Myocyte (in vitro differentiated cells): ENCODE measurements at places on chromosomes 6 and 20. TPM values are rescaled to one million over a fixed set of nuclear protein-coding genes. Genes with fewer than 3 reads are reported as not detected.
A peak's percentile ranks its signal among the peaks of the same experiment; 100 is the strongest.

- DNase-seq: no peak
These were observed 104.9 kb downstream of the FOXC1 start for GRCh38 chr6:1714654-1715053.

GRCh38 chr6:6365242-6365641, 44.8 kb upstream of the F13A1 start:
- peak; percentile 43 for DNase-seq

DNA sequence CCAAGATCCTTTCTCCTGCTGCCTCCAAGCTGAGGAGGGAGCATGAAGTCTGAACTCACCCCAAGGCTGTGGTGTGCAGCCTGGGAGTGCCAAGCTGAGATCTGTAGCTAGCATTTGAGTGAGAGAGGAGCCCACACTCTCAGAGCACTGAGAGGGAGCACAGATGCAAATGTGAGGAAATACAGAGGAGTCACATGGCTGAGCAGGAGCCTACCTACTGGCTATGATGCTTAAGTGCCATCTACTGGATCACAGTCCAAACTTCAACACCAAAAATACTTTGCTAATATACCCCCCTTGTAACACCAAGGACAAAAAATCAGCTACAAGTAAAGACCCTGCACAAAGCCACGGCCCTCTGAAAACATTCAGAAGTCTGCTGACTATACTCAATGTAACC, 94.4 kb upstream of the IMPG1 start:
- no peak for DNase-seq

GRCh38 chr6:53959717-53960116, 151.5 kb upstream of the MLIP start:
- no peak for DNase-seq

GRCh38 chr6:28436404-28436803, 6.9 kb downstream of the ZSCAN23 start:
- DNase-seq: no peak

DNA sequence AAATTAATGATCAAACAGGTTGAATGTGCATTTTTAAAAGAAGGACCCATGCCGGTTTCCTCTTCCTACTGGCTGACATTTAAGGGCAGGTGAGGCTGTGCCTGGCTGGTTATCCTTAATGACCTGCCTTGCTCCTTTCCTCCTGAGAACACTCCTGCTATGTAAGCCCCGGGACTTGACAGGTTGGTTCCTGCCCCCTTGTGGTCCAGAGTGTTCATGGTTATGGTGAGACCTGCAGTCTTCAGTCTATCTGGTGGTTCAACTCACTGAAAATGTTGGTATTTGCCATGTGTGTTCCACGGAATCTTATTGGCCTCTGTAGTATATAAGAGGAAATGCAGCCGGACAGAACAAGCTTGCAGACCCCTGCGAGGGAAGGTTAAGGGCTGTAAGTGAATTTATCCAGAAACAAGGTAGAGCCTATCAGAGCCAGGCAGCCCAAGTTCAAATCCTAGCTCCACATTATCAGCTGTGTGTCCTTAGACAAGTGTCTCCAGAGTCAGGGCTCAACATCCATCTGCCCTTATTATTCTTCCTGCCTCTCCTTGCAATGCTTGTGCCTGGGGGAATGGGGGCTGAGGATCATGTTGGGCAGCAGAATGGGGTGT, 5.2 kb upstream of the BPIFA3 start:
- peak; percentile 11 for DNase-seq

- DNase-seq: no peak
These were observed 2.8 kb downstream of the SNRPC start for GRCh38 chr6:34760108-34760507.

GRCh38 chr6:91691449-91691848, 1104.6 kb upstream of the MAP3K7 start:
- no peak for DNase-seq

GRCh38 chr20:9839626-9840025, 750 bp upstream of the PAK5 start:
- no peak for DNase-seq

GRCh38 chr6:142913036-142913510, 31.9 kb downstream of the HIVEP2 start:
- no peak for DNase-seq

- no peak for DNase-seq
These were observed 207.5 kb downstream of the PTPRT start for GRCh38 chr20:42982218-42982617.

- peak; percentile 5 for DNase-seq
These were observed 37.8 kb upstream of the CNKSR3 start for GRCh38 chr6:154548130-154548830.

GRCh38 chr6:10722570-10722819, 375 bp upstream of the TMEM14C start:
- DNase-seq: no peak

GRCh38 chr6:4258733-4259132, 123.4 kb upstream of the ECI2 start:
- no peak for DNase-seq

DNA sequence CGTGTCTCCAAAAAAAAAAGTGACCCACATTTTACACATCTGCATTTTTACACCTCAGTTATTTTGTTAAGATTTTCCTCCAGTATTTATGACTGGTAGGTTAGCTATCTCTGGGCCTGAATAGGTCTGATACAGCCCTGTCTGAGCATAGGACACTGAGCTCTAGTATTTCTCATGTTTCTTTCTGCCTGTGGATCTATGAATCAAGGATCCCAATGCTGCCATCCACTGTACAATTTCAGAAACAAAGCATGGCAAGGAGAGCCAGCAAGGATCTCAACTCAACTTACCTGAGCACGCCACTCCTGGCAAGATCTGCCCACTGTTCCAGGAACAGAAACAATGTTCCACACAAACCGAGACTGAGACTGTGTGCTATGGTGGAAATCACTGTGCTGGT, 36.4 kb upstream of the ENPP5 start:
- DNase-seq: no peak

DNA sequence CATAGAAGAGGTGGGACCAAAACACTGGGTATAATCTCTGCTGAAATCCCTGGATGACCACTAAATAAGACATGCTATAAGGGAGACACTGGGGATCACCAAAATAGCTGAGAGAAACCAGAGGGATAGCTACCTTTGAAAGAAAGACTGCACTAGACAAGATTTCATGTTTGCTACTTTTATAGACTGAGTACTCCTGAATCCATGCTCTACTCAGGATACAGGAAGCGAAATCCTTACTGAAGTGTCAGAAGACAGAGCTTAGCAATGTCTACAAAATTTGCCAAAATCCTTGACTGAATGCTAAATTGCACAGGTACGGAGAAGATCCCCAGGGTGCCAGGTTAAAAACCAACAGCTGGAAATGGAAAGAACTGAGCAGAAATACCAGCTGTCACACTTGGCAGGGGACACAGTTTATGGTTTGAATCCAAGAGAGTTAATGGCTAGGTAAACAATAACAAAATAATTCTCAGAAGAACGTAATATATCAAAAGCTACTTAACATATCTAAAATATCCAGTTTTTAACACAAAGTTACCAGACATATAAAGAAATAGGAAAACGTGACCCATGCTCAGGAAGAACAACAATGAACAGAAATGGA, 125.4 kb downstream of the MAN1A1 start:
- no peak for DNase-seq

- no peak for DNase-seq
These were observed 82.1 kb downstream of the DLL1 start for GRCh38 chr6:170208651-170209353.

- DNase-seq: no peak
These were observed 15.9 kb downstream of the TBXT start for GRCh38 chr6:166151798-166152197.

- no peak for DNase-seq
These were observed 593 bp upstream of the GSTA3 start for GRCh38 chr6:52910091-52910490.

DNA sequence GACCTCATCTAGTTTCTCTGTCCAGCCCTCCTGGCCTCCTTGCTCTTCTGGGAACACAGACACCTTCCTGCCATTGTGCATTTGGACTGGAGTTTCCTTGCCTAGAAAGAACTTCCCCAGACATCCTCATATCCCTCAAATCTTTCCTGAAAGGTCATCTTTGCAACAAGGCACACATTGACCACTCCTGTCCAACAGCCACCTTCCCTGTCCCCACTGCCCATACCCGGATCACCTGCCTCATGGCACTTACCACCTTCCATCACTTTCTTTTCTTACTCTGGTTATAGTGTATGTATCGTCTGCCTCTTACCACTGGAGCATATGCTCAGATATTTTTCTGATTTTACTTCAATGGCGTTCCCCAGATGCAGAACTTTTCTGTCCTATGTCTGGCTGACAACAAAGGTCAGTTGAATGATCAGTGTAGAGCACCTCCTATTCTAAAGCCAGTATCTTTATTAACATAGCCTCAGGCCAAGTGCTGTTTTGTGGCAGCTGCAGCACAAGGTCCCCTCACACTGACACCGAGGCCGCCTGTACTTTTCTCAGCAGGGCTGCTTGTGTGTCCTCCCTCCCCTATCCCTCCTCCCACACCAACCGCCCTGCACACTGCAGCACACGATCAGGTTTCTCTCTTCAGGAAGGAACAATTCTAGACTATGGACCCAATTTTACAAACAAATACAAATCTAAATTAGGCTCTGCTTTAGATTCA, 4.1 kb downstream of the HLA-C start:
- no peak for DNase-seq

DNA sequence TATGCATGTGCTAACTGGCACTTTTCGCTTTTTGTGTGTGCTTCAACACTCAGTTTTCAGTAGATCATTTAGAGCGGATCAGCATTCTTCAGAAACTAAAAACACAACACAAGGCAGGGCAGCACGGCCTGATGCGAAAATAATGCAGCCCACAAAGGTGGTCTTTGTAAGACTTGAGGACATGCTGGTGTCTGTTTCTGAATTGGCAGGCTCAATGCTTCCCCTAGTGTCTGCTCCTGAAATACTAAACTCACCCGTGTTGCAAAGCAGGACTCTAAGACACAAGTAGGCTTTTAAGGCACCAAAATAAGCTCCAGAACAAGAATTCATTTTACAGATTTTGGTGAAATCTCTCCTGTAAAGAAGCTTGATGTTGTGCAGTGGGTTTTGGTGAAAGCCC, 676.5 kb downstream of the TENT5A start:
- DNase-seq: peak; percentile 38

DNA sequence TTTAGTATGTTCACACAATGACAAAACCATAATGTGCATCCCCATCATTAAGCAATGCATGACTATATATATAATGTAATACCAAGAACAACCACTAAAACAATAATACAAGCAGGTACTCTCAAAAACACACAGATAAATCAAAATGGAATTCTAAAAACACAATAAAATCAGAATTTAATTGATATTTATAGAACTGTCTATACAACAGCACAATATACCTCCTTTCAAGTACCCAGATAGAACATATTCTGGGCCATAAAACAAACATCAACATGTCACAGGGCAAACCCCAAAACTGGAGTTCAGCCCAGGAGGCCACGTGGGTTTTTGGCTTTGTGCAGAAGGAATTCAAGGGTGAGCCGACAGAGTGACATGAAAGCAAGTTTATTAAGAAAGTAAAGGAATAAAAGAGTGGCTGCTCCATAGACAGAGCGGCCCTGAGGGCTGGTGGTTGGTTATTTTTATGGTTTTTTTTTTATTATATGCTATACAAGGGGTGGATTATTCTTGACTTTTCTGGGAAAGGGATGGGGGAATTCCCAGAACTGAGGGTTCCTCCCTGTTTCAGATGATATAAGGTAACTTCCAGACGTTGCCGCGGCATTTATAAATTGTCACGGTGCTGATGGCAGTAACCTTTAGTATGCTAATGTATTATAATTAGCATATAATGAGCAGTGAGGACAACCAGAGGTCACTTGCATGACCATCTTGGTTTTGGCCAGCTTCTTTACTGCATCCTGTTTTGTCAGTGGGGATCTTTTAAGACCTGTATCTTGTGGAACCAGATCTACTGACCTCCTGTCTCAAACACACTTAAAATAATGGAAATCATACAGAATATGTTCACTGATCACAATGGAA, 5.6 kb downstream of the RAB23 start:
- peak; percentile 62 for DNase-seq

DNA sequence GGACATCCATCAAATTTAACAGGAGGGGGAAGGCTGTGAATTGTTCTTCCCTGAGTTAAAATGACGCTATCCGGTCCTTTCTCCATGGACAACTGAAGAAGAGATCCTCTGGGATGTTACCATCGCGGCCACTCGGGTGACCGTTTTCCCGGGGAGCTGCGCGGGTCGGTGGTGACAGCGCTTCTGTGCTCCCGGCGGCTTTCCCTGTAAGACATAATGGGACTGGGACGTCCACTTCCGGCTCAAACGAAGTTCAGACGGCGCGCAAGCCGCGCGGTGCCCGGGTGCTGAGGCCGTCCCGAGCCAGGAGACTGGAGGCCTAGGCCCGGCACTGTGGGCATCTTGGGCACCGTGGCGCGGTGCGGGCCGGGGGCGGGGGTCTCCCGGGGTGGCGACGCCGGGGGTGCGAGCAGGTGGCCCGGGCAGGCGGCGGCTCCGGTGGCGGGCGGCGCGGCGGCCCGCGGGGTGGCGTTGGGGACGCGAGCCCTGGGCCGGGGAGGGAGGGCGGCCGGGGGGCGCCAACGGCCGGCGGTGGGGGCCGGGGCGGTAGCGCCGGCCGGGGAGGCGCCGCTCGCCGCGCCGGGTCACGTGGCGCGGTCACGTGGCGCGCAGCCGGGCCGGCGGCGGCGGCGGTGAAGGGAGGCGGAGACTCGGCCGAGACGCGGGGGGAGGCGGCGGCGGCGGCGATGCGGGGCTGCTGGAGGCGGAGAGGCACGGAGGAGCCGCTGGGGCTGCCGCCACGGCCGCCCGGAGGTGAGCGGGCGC, 63.6 kb downstream of the GTF2H5 start:
- peak; percentile 78 for DNase-seq

DNA sequence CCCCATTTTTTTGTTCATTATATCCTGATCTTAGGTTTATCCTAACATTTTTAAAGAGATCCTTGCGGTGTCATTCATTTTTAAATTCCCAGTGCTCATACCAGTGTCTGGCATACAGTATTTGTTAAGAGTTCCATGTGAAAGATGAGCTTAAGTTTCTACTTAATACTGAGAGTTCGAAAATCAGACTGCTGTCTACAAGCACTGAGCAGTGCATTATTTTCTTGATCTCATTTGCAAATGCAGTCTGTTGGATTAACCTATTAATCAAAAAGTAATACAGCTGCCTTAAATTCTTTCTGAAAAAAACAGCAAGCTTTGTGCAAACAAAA, 663 bp downstream of the COQ3 start:
- no peak for DNase-seq

DNA sequence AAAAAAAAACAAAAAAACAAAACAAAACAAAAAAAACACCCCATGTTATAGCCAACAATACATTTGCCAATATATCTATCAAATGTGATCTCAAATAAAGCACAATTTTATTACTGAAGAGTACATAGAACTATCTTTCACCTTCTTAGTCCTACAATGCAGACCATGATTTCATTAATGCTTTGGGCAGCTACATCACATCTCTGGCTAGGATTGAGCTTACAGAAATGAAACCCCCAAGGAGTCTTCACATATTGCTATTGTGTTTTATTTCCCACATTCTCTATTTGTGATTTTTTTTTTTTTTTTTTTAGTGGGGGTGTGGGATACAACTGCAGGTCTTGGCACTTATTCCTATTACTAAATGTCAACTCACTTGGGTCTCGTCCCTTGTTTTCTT, 189.3 kb downstream of the BACH2 start:
- DNase-seq: no peak

The DEFB132 gene
- total RNA-seq: not detected in 2 replicates

The ITPR3 gene
- 15.7 and 17.3 TPM in 2 replicates for total RNA-seq

The GRM1 gene
- 0.21 and 0.75 TPM in 2 replicates for total RNA-seq

The FKBP1C gene
- total RNA-seq: 0.43 and 0.52 TPM in 2 replicates

The FBXO9 gene
- total RNA-seq: 39.8 and 46.2 TPM in 2 replicates

The SNX3 gene
- total RNA-seq: 181 and 192 TPM in 2 replicates
